ENCODE measurements at places on chromosomes 5 and 9.

- no peaks in the 10 kb centered on the region for H3K36me3 ChIP-seq
- no peak for DNase-seq
- H3K27me3 ChIP-seq: no peaks in the 10 kb centered on the region
- no peak overlapping the region for H3K27ac ChIP-seq
These were observed 167.3 kb downstream of the MUSK start for GRCh38 chr9:110835859-110836271.

GRCh38 chr5:132655821-132656773 lies 1.9 kb upstream of the IL13 start:
- H3K4me3 ChIP-seq: peak overlapping the region; percentile 34
- no peaks in the 10 kb centered on the region for H3K4me1 ChIP-seq
- no peak for DNase-seq
- H3K36me3 ChIP-seq: no peaks in the 10 kb centered on the region

DNA sequence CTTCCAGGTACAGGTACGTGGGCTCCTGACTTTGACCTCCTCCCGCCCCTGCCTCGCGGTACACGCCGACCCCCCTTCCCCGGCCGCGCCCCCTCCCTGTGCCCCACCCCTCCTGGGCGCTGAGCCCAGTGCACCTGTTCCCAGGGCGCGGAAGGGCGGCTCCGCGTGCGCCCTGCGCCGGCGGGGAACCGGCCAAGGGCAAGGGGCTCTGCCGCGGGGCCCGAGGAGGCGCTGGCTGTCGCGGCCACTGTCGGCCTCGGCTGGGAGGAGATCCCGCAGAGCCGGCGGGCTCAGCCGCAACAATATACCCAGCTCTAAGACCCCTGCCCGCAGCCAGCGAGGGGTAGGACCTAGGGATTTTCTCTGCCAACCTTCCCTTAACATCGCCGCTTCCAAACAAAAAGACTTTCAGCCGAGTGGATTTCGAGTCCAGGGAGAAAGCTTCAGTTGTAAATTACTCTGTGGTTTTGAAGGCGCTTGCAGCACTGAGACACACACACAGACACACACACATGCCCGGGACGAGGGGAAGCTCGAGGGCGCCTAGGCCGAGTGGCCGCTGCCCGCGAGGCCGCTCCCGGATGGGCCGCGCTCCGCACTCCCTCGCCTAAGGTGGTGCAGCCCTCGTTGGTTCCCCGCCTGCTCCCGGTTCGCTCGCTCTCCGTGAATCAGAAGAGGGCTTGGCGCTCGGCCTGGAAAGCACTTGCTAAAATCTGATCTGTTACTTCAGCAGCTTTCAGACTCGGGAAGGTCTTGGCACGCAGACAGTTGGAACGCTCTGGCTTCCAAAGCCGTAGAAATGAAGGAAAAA lies 1.2 kb downstream of the FGF18 start:
- no peak for DNase-seq
- H3K27me3 ChIP-seq: no peaks in the 10 kb centered on the region
- no peak overlapping the region for H3K27ac ChIP-seq
- no peak overlapping the region for H3K4me3 ChIP-seq
- H3K36me3 ChIP-seq: no peaks in the 10 kb centered on the region
- peaks cover 23% of the 10 kb centered on the region for H3K4me1 ChIP-seq

- peaks cover 44% of the 10 kb centered on the region for H3K4me1 ChIP-seq
- DNase-seq: no peak
- peak overlapping the region; percentile 76 for H3K27ac ChIP-seq
These were observed 846 bp downstream of the MGAT1 start for GRCh38 chr5:180801596-180802324.

- H3K27me3 ChIP-seq: no peaks in the 10 kb centered on the region
- no peak overlapping the region for H3K27ac ChIP-seq
- no peak overlapping the region for H3K4me3 ChIP-seq
- no peaks in the 10 kb centered on the region for H3K36me3 ChIP-seq
- no peak for DNase-seq
These were observed 46.1 kb downstream of the ENC1 start for GRCh38 chr5:74594137-74595040.

DNA sequence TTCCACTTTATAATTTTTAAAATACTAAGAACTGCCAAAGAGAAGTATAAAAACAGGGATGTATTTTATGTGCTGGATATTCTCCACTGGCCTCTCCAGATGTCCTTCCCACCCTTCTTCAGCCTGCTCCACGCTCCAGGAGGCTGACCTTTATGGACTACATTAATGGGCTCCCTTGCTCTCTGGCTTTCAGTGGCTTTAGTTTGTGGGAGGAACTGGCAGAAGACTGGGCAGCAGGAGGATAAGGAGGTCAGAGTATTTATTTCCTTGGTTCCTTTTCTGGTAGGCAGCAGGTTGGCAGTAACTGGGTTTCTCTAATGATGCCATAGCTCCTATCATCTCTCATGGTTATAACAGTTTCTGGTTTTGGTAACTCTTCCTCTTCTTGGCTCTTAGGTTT lies 133.9 kb downstream of the PAM start:
- no peak overlapping the region for H3K4me3 ChIP-seq
- no peaks in the 10 kb centered on the region for H3K4me1 ChIP-seq
- H3K27ac ChIP-seq: no peak overlapping the region
- H3K27me3 ChIP-seq: no peaks in the 10 kb centered on the region
- no peaks in the 10 kb centered on the region for H3K36me3 ChIP-seq

DNA sequence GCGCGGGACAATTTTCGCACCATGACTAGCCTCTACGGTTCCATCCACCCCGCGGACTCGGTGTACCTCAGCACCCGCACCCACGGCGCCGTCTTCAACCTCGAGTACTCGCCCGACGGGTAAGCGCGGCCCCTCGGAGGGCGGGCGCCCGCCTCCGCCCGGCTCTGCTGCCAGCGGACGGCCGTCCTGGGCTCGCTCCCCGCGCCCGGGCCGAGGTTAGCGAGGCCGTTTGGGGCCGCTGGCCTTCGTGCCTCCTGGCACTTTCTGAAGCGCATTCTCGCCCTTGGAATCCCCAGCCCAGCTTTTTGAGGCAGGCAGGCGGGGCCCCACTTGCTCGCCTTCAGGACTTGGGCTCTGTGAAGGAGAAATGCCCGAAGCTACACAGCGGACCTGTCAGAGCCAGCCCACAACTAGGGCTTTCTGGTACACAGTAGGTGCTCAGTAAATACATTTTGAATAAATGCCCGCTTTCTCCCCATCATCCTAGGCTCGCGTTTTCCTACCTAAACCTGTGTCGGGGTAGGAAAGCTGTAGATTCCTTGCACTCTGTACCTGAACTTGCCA lies 772 bp downstream of the DCAF10 start:
- no peak for DNase-seq
- H3K4me3 ChIP-seq: peak overlapping the region; percentile 87
- peaks cover 3% of the 10 kb centered on the region for H3K36me3 ChIP-seq

GRCh38 chr9:82188817-82189216 lies 200.2 kb downstream of the SPATA31D1 start:
- no peak overlapping the region for H3K4me3 ChIP-seq
- no peaks in the 10 kb centered on the region for H3K4me1 ChIP-seq
- H3K27ac ChIP-seq: no peak overlapping the region
- DNase-seq: no peak
- no peaks in the 10 kb centered on the region for H3K27me3 ChIP-seq

DNA sequence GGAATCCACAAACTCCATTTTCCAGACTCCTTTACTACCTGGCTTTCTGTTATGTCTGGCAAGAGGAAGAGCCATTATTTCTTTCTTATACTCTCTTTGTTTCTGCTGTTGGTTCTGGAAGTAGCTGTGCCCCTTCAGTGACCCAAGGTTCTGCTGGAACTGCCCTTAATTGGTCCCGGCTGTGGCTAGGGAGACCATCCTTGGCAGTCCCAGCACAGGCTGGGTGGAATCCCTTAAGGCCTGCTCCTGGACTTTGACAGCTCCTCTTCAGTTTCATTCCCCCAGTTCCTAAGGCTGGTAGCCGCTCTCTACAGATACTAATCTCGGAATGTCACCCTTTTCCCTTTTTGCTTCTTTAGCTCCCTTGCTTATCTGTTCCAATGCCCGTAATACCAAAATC lies 81.9 kb upstream of the GLIS3 start:
- H3K27me3 ChIP-seq: no peaks in the 10 kb centered on the region
- H3K4me3 ChIP-seq: no peak overlapping the region
- H3K27ac ChIP-seq: no peak overlapping the region
- H3K36me3 ChIP-seq: no peaks in the 10 kb centered on the region
- no peaks in the 10 kb centered on the region for H3K4me1 ChIP-seq

DNA sequence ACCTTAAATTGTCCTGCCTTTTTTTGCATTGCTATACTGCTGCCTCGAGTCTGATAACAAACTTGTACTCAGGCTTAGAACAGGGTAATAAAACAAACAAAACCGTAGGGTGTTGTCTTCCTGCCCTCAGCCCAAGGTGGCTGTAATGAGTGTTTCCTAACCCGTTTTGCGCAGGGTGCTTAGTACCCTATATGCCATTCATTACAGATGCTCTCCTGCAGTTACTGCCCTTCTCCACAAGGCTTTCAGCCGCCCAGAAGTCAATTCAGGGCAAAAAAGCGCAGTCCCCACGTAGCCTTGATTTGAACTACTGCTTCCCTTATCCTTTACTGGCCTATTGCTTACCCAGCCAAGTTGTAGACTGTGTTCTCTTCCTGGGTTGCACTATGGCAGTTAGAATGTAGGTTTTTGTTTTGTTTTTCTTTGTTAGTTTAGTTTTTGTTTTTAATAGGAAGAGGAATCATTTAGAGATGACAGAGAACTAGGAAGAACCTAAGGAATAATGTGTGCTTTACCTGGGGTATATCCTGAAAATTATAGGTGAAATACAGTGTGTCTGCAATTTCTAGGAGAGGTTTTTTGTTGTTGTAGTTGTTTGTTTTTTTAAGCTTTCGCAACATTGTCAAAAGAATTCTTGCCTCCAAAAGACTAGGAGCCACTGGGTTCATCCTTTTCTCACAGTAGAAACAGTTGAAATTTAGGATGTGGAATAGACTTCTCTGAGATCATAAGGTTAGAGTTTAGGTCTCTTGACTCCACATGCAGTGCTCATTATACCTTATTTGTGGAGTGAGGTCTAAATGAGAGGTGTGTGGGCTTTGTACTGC lies 1.3 kb downstream of the HMGXB3 start:
- peaks cover 6% of the 10 kb centered on the region for H3K36me3 ChIP-seq
- DNase-seq: peak; percentile 25
- peak overlapping the region; percentile 100 for H3K4me3 ChIP-seq
- H3K4me1 ChIP-seq: peaks cover 17% of the 10 kb centered on the region
- H3K27ac ChIP-seq: peak overlapping the region; percentile 97

GRCh38 chr5:27008604-27009539 lies 29.5 kb downstream of the CDH9 start:
- no peak overlapping the region for H3K4me3 ChIP-seq
- H3K27ac ChIP-seq: peak overlapping the region; percentile 8
- peak; percentile 56 for DNase-seq
- H3K4me1 ChIP-seq: no peaks in the 10 kb centered on the region
- no peaks in the 10 kb centered on the region for H3K27me3 ChIP-seq

DNA sequence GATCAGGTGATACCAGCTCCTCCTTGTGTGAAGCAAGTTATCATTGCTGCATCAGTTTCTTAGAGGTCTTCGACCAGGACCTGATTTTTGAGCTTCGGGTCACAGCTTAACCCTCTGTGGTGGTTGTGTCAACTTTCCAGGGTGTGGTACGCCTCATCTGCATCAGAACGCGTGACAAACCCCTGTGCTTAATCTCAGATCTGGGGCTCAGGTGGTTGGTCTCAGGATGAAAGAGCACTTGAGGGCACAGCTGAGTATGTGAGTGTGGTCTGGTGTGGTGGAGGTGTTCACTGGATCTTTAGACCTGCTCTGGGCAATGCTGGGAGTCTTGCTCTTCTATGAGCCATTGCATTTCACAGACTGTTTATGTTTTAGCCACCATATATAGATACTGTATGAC lies 64.1 kb downstream of the OSTF1 start:
- no peak for DNase-seq
- H3K4me1 ChIP-seq: no peaks in the 10 kb centered on the region
- no peaks in the 10 kb centered on the region for H3K36me3 ChIP-seq
- H3K27me3 ChIP-seq: no peaks in the 10 kb centered on the region
- H3K27ac ChIP-seq: no peak overlapping the region
- H3K4me3 ChIP-seq: no peak overlapping the region

DNA sequence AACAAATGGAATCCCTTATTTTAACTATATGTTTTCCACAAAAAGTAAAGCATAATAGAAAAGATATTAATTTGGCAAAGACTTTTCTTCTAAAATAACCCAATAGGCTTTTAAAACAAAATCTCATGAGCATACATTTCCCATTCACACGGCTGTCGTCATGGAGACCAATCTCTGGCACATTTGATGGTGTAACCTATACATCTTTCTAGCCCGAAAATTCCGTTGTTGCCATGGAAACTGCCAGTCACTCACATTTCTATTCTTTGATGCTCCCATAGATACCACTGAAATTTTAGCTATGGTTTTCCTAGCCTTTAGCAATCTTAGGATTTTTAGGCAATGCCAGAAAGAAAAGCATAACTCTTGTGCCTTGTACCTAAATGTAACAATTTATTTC lies 262.9 kb upstream of the TRPM3 start:
- no peak for DNase-seq
- H3K27ac ChIP-seq: no peak overlapping the region
- H3K4me1 ChIP-seq: no peaks in the 10 kb centered on the region
- H3K4me3 ChIP-seq: no peak overlapping the region
- no peaks in the 10 kb centered on the region for H3K27me3 ChIP-seq

DNA sequence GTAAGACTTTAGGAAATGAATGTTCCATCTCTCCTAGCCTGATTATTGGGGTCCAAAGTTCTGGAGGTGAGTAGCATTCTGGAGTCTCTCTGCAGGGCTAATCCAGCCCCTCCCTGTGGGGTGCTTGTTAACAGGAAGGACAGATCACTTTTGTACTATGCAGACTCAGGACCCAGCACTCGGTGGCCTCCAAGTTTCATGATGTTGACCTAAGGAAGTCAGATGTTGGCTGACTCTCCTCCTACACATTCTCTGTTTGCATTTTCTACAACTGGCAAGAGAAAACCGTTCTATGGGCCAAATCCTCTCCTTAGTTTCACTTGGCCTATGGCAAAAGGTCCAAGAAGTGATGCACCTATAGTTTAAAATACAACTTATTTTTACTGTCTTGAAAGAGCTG lies 5.5 kb upstream of the PDE8B start:
- H3K4me1 ChIP-seq: peaks cover 3% of the 10 kb centered on the region
- no peak for DNase-seq
- H3K27me3 ChIP-seq: peaks cover 32% of the 10 kb centered on the region
- H3K27ac ChIP-seq: no peak overlapping the region

- no peak overlapping the region for H3K27ac ChIP-seq
- no peak for DNase-seq
- H3K4me3 ChIP-seq: no peak overlapping the region
- no peaks in the 10 kb centered on the region for H3K27me3 ChIP-seq
- H3K36me3 ChIP-seq: no peaks in the 10 kb centered on the region
These were observed 46.1 kb downstream of the ASTN2 start for GRCh38 chr9:117368684-117369230.

GRCh38 chr9:121510766-121511550 lies 11.3 kb upstream of the GGTA1 start:
- no peak overlapping the region for H3K27ac ChIP-seq
- no peak overlapping the region for H3K4me3 ChIP-seq
- no peaks in the 10 kb centered on the region for H3K36me3 ChIP-seq
- H3K4me1 ChIP-seq: no peaks in the 10 kb centered on the region
- DNase-seq: no peak

- no peaks in the 10 kb centered on the region for H3K36me3 ChIP-seq
- H3K4me3 ChIP-seq: no peak overlapping the region
- H3K4me1 ChIP-seq: no peaks in the 10 kb centered on the region
- H3K27me3 ChIP-seq: no peaks in the 10 kb centered on the region
These were observed 398.8 kb downstream of the ENC1 start for GRCh38 chr5:74241751-74242140.

All from Panc1 (cell line).